ENCODE measurements at places on chromosomes 1 and 21.
A peak's percentile ranks its signal among the peaks of the same experiment; 100 is the strongest.

- H3K4me1 ChIP-seq, result peaks cover 51% of the 10 kb centered on the region
- DNase-seq, result no peak
- H3K36me3 ChIP-seq, result no peaks in the 10 kb centered on the region
- no peaks in the 10 kb centered on the region for H3K27me3 ChIP-seq
- H3K27ac ChIP-seq, result peak overlapping the region; percentile 91
- peak overlapping the region; percentile 75 for H3K4me3 ChIP-seq
Observed at GRCh38 chr1:59146651-59147358, 150.1 kb upstream of the FGGY start.

GRCh38 chr1:45359882-45360513, 19.8 kb upstream of the MUTYH start:
- no peaks in the 10 kb centered on the region for H3K27me3 ChIP-seq
- DNase-seq, result no peak
- H3K4me1 ChIP-seq, result peaks cover 8% of the 10 kb centered on the region
- H3K27ac ChIP-seq, result peak overlapping the region; percentile 79
- H3K4me3 ChIP-seq, result peak overlapping the region; percentile 62

DNA sequence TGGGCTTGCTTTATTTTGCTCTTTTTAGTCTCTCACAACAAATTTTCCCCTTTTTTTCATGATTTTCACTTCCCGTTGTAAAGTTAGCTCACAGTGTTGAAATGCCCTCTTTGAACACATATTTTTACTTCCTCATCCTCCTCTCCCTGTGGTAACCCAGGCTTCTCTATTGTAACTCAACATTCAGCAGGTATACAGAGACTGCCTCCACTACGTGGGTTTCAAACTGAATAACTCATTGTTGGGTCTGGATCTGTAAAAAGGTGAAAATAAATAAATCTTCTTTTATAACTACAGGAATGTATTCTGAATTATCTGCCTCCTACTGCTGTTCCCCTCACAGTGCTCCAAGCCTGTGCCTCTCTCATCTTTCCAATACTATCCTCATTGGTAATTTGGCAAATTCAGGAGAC, 166.4 kb downstream of the RUNX1 start:
- H3K27ac ChIP-seq, result peak overlapping the region; percentile 22
- no peaks in the 10 kb centered on the region for H3K36me3 ChIP-seq
- no peaks in the 10 kb centered on the region for H3K27me3 ChIP-seq
- H3K4me3 ChIP-seq, result peak overlapping the region; percentile 74
- no peak for DNase-seq

- peaks cover 33% of the 10 kb centered on the region for H3K4me1 ChIP-seq
- H3K27ac ChIP-seq, result no peak overlapping the region
- no peaks in the 10 kb centered on the region for H3K27me3 ChIP-seq
- no peak for DNase-seq
- no peaks in the 10 kb centered on the region for H3K36me3 ChIP-seq
- H3K4me3 ChIP-seq, result no peak overlapping the region
Observed at GRCh38 chr1:207873055-207873890, 37.7 kb downstream of the CD34 start.

- H3K4me1 ChIP-seq, result no peaks in the 10 kb centered on the region
- H3K27ac ChIP-seq, result no peak overlapping the region
- no peaks in the 10 kb centered on the region for H3K36me3 ChIP-seq
- no peak for DNase-seq
Observed at GRCh38 chr1:199297174-199297573, 658.3 kb downstream of the PTPRC start.

GRCh38 chr1:67894981-67895735, 61.9 kb upstream of the GNG12 start:
- no peaks in the 10 kb centered on the region for H3K27me3 ChIP-seq
- no peaks in the 10 kb centered on the region for H3K4me1 ChIP-seq
- DNase-seq, result no peak
- H3K36me3 ChIP-seq, result no peaks in the 10 kb centered on the region

- peaks cover 16% of the 10 kb centered on the region for H3K36me3 ChIP-seq
- H3K27me3 ChIP-seq, result no peaks in the 10 kb centered on the region
- peaks cover 78% of the 10 kb centered on the region for H3K4me1 ChIP-seq
- H3K27ac ChIP-seq, result peak overlapping the region; percentile 66
- DNase-seq, result peak; percentile 59
Observed at GRCh38 chr1:19203440-19203839, 6.6 kb downstream of the UBR4 start.
